ENCODE measurements at places on chromosomes 4 and X.
A peak's percentile ranks its signal among the peaks of the same experiment; 100 is the strongest.

GRCh38 chrX:112874614-112875013 lies 34.0 kb upstream of the AMOT start:
- DNase-seq, result no peak

DNA sequence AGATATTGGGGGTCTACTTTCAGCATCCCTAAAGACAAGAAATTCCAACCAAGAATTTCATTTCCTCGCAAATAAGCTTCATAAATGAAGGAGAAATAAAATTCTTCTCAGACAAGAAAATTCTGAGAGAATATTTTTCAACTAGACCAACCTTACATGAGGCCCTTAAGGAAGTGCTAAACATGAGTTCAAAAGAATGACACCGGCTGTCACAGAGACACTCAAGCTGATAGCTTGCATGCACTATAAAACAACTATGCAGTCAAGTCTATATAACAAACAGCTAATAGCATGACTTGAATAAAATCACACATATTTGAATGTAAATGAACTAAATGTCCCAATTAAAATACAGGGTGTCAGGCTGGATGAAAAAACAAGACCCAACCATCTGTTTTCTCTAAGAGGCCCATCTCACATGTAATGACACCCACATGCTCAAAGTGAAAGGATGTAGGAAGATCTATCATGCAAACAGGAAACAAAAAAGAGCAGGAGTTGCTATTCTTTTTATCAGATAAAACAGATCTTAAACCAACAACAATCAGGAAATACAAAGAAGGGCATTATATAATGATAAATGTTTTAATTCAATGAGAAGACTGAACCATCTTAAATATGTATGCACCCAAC lies 27.2 kb downstream of the FAAH2 start:
- DNase-seq, result no peak

DNA sequence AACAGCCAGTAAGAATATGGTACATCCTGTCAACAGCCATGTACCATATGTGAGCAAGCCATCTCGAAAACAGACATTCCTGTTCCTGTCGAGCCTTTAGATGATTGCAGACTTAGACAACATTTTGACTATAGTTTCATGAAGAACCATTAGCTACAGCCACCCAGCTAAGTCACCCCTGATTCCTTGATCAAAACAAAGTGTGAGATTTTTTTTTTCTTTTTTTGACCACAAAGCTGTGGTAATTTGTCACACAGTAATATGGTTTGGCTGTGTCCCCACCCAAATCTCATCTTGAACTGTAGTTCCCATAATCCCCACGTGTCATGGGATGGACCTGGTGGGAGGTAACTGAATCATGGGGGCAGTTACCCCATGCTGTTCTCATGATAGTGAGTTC lies 15.2 kb upstream of the HADH start:
- no peak for DNase-seq

- no peak for DNase-seq
Observed at GRCh38 chr4:11367371-11367770, 61.3 kb downstream of the HS3ST1 start.

- no peak for DNase-seq
Observed at GRCh38 chrX:109040057-109040456, 303.7 kb upstream of the IRS4 start.

DNA sequence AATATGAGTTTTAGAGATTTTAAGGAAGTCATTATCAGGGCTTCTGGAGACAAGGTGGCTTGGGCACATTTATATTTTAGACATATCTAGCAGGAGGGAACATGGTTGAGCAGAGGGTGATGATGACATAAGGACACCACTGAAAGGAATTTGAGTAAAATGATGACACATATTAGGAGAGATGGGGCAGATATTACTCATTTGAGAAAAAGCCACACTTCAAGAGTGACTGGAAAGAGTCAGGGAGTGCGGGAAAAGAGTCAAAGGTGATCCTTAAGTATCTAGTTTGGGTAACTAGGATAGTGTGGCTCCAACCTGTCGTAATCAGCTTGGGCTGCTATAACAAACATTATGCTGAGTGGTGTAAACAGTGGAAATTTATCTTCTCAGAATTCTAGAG lies 377.7 kb downstream of the PACRGL start:
- no peak for DNase-seq

DNA sequence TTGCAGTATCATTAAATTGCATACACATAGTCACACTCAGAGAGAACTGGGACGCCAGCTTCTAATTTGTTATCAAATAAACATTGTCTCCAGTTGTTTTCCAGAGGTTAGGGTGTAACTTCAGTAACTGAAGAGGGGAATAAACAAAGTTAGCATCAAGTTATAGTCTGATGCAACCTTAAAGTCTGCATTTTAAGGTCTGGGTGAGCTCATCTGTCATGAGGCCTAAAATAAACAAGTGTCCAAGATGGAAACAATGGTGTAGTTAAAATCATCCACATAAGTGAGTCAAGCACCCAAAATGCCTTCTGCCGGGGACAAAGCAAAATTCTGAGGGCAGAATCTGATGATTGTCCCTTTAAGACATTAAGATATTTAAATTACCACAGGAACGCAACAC lies 70.3 kb upstream of the EMCN start:
- DNase-seq, result no peak

DNA sequence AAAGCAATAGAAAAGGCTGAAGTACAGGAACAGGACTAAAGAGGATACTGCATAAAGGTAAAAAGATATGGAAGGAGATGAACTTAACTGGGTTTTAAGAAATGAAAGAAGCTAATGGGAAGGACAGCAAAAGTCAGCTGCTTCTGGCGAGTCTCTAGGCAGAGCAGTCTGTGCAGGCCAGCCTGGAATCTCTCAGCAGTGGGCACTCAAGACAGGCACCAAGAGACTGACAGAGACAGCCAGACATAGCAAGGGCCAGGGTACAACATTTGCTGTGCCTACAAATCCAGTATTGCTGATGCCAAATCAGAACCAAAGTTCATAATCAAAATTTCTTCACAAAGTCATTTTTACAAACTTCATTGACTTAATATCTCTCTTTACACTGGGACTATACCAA lies 62.4 kb downstream of the SPOCK3 start:
- DNase-seq, result no peak

DNA sequence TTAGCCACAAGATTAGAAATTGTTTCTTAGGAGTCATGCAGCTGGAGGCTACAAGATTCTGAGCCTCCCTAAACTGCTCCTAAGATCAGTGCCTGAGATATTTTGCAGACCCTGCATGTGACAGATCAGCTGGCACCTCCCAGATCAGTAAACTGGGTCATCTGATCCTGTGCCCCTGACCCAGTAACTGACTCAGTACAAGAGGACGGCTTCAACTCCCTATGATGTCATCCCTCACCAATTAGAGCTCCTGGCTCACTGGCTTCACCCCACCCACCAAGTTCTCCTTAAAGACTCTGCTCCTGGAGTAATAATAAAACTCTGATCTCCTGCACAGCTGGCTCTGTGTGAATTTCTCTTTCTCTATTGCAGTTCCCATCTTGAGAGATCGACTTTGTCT lies 45.4 kb upstream of the PNPLA4 start:
- DNase-seq, result no peak

- DNase-seq, result no peak
Observed at GRCh38 chr4:10893395-10893794, 208.8 kb upstream of the CLNK start.

GRCh38 chr4:70670332-70671014 lies 4.2 kb upstream of the JCHAIN start:
- DNase-seq, result no peak

DNA sequence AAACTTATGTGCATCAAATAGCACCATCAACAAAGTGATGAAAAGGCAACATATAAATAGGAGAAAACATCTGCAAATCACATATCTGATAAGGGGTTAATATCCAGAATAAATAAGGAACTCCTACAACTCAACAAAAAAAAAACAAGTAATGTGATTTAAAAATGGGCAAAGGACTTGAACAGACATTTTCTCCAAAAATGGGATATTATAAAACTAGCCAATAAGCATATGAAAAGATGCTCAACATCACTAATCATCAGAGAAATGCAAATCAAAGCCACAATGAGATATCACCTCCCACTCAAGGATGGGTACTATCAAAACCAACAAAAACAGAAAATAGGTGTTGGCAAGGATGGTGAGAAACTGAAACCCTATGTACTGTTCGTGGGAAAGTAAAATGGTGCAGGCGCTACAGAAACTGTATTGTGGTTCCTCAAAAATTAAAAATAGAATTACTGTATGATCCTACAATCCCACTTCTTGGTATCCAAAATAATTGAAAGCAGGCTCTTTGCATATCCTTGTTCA lies 2.4 kb downstream of the DNAJB14 start:
- no peak for DNase-seq

DNA sequence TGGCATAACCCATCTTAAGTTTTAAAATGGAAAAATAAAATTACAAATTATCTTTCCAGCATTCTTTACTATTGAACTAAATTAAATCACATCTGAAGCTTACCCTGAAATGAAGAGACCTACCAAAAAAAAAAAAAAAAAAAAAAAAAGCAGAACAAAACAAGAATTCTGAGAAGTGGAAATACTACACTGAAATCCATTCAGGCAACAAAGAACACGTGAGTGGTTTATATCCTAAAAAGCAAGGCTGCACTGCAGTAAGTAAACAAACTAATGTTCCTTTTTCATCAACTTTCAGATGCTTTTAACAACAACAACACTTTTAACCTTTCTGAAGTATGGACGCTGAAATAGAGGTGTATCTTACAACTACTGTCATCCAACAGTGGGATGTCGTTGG lies 7.5 kb downstream of the FRYL start:
- DNase-seq, result no peak

- no peak for DNase-seq
Observed at GRCh38 chr4:126405369-126405982, 1090.7 kb downstream of the FAT4 start.

DNA sequence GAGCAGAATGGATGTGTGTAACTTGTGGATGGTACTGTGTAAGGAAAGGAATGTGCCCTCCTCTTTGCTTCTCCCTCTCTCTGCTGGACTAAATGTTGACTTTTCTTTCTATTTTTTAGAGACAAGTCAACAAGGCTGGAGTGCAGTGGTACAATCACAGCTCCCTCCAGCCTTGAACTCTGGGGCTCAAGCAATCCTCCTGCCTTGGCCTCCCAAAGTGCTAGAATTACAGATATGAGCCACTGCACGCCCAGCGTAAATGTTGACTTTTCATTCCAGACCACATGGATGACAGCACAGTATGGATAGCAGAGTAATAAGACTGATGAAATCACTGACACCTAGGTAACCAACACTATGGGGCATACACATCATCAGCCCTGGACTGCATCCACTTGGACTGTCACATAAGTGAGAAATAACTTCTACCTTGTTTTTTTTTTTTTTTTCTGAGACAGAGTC lies 5.1 kb upstream of the RPS3A start:
- DNase-seq, result no peak

DNA sequence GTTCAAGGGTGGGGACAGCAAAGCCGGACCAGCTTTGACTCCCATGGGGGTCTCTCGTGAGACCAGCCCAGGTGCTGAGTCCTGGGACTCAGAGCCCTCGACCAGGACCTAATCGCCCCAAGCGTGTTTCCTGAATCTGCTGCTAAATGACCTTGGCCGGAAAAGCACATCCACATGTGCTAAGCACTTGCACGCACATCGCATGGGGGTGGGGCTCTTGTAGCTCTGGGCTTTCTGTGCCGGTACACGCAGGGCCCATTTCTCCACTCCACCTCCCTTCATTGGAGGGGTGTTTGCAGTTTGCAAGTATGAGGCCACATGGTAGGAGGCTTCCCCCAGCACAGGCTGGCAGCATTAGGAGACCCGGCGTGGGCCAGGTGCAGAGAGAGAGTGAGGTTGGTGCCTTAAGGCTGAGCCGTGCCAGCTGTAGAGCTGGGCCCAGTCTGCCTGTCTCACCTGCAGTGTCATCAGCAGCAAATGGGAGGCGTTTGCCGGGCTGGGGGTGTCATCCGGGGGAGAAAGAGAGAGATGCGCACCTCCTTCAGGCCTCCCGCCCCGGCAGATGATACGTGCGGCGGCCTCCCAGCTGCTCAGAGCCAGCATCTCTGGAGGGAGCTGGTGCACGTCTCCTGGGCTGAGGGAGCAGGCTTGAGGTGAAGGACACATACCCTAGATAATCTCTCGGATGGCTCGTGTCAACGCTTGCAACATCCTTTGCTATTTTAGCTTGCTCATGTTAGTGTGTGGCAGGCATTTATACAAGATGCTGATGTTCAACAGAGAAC lies 45.2 kb upstream of the CLCN4 start:
- DNase-seq, result peak; percentile 76

DNA sequence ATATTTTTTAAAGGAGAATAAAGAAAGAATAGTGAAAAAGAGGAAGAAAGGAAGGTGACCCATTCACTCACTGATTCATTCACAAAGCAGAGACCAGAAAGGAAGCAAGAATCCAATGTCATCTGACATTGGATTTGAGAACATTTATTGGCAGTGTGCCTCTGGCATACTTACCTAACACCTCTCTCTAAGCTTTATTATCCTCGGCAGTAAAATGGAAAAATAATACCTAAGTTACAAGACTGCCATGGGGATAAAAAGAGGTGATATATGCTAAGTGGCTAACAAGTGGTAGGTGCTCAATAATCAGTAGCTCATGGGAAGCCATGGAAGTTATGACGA lies 41.6 kb upstream of the PPARGC1A start:
- DNase-seq, result no peak

DNA sequence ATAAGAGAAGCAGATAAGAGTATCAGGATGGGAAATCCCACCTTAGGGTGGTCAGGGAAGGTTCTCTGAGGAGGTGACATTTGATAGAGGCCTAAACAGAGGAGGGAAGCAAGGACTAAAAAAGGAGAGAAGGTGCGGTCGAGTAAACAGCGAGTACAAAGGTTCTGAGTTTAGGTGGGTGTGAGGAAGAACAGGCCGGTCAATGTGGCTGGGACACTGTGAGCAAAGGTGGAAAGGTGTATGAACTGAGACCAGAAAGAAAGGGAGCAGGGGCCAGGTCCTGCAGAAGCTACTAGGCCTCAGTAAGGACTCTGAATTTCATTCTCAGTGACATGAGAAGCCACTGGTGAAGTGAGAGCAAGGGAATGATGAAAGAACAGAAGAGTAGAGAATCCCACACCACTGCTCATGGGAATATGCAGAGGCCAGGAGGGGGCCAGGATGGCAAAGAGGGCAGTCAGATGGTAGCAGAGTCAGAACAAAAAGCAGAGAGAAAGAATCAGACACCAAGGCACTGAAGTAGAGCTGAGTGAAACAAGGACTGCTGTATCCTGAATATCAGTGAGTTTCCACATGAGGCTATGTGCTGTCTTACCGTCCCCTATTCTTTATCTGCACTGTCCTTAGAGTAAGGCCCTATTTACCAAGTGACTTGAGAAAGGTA lies 18.0 kb downstream of the PRSS48 start:
- no peak for DNase-seq

- DNase-seq, result peak; percentile 32
Observed at GRCh38 chrX:39613482-39613995, 484.2 kb downstream of the BCOR start.

GRCh38 chrX:13939741-13940597 lies 89.7 kb downstream of the GEMIN8 start:
- DNase-seq, result no peak

DNA sequence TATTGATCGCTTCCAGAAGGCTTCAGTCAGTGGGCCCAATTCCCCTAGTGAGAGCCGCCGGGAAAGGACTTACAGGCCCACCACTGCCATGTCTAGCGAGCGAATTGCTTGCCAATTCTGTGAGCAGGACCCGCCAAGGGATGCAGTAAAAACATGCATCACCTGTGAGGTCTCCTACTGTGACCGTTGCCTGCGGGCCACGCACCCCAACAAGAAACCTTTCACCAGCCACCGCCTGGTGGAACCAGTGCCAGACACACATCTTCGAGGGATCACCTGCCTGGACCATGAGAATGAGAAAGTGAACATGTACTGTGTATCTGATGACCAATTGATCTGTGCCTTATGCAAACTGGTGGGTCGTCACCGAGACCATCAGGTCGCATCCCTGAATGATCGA lies 15.3 kb downstream of the MID2 start:
- no peak for DNase-seq

GRCh38 chrX:17380221-17380620 lies 5.2 kb downstream of the NHS start:
- no peak for DNase-seq

Data from CD4-positive, alpha-beta T cell treated with Interleukin-6 for 4 hours (primary cell).